ENCODE measurements at places on chromosomes 2 and 18. TPM values are rescaled to one million over a fixed set of nuclear protein-coding genes. Genes with fewer than 3 reads are reported as not detected.

DNA sequence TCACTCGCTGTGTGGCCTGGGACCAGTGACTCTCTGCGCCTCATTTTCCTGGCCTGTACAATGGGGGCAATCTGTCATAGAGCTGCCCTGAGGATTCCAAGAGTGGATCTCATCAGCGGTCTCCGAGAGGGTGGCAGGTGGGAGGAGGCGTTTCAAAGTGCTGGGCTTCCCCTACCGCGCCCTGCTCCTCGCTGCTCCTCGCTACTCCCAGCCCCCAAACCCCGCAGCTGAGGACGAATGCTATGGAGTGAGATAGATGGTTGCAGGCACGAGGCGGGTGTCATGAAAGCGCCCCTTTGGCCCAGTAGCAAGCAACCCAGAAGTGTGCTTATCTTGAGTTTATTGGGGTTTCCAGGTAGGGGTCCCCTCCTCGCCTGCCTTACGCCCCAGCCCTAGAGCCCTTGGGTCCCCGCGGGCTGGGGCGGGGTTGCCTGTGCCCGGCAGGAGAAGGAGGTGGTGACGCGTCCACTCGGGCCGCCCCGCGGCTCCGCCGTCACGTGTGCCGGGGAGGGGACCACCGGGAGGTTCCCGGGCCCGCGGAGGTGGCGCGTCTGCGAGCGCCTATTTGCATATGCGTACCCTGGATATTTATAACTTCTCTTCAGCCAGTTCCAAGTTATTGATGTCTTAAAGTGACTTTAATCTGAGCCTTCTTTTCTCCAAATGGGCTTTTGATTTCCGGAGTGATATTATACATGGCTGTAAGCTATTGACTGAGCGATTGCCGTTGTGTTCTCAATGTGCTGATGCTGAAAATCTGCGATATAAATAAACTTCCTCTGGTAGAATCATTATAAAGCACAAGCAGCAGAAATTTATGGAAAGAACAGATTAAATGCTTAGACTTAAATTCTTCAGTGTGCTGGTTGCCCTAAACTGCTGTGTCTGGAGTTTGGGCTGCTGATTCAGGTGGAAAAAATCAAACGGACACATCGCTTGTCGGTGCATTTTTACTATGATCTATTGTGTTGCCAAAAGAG, 263.7 kb downstream of the ATAD2B start:
- DNase-seq, result no peak

Gene ERFE
- total RNA-seq, result 7.7 TPM

GRCh38 chr2:61262699-61263098, 100.7 kb downstream of the C2orf74 start:
- no peak for DNase-seq

DNA sequence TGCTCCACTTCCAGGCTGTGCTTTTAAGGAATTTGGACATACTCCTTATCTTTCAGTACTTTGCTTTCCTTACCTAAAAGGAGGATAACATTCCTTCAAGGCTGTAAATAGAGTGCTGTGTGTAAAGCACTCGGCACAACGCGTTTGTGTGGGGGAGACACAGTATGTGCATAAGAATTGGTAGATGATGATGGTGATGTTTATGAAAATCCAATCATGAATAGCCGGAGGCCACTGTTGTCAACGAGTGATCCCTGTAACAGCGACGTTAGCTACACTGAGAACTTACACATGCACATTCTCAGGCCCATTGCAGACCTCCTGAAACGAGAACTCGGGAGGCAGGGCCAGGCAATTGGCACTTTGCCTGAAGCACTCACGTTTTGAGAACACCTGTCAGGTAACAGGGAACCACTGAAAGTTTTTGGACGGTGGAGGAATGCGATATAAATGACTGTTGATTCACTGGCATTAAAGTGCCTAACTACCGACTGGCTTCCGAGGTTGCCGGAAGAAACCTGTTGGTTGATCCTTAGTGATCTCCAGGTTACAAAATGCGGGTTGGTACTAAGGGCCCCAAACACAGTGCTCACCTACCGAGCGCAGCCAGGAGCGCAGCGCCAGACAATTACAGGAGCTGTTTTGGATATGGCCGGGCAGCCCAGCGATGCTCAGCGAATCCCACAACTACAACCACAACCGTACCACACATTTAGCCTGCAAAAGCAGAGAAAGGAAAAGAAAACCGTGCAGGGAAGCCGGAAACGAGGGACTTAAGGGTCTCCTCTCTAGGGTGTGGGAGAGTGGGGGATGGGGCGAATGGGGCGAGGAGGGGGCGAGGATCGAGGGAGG, 1.0 kb upstream of the MAP4K4 start:
- no peak for DNase-seq

Gene BOLL
- total RNA-seq, result not detected

DNA sequence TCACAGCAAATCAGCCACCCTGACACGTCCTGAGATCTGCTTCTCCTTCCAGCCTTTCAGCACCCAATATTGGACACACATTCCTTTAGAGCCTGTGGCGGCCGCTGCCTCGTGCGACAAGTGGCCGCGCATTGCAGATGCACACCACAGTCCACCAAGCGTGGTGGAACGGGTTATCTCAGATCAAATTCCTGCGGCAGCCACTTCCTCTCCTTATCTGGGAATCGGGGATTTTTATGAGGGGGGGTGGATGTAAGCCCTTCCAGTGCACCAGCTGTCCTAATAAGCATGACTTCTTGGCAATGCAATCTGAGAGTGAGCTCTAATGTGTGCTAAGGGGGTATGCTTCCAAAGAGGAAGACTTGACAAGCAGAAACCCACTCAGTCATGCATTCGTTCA, 18.3 kb upstream of the BMP10 start:
- DNase-seq, result no peak

GRCh38 chr2:20080428-20080827, 29.0 kb upstream of the LAPTM4A start:
- DNase-seq, result no peak

Gene DPP10
- total RNA-seq, result 53.0 TPM

- DNase-seq, result no peak
Measured at GRCh38 chr2:216317831-216318520, 54.3 kb downstream of the MARCHF4 start.

Gene GPR35
- total RNA-seq, result 0.38 TPM

- DNase-seq, result no peak
Measured at GRCh38 chr2:156455361-156455975, 19.3 kb downstream of the GPD2 start.

Gene KIF1A
- total RNA-seq, result 0.37 TPM

Gene IL1R2
- total RNA-seq, result 1.2 TPM
